ENCODE measurements at places on chromosomes 16 and 17.
A peak's percentile ranks its signal among the peaks of the same experiment; 100 is the strongest.

- peak; percentile 57 for DNase-seq
These were observed 13.6 kb downstream of the CEP20 start for GRCh38 chr16:15874745-15875314.

- no peak for DNase-seq
These were observed 105.9 kb upstream of the FAM20A start for GRCh38 chr17:68707031-68707430.

DNA sequence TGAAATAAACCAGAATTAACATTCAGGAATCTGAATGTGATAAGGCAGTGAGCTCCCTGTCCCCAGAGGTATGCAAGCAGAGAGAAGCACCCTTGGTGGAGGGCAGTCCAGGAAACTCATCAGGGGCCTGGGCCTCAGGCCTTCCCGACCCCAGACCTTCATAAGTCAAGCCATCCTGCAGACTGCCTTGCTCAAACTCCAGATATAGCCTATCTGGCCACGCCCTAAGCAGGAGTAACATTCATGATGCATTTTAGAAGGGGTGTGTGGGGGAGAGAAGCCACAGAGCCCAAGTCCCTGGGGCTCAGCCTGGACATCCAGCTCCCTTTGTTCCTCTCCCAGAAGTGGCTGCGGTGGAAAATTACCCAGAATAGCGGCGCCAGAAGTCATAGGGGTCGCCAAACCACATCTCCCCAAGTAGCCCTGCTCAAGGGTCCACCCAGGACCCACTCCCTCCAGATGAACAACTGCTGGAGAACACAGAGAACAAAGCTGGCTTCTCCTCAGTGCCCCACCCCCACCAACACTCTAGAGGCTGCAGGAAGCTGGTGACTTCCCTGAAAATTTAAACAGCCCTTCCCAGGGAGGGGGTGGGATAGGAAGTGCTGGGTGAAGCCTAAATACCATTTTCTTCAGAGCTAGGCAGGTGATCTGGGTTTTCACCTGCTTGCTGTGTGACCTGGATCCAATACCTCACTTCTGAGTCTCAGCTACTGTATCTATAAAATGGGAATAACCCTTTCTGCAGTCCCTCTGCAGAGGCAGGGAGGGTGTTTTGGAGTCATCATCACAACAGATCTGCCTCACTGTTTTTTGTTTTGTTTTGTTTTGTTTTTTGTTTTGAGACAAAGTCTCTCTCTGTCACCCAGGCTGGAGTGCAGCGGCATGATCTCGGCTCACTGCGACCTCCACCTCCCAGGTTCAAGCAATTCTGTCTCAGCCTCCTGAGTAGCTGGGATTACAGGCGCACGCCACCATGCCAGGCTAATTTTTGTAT is 1.5 kb upstream of the SREBF1 start:
- peak; percentile 57 for DNase-seq

DNA sequence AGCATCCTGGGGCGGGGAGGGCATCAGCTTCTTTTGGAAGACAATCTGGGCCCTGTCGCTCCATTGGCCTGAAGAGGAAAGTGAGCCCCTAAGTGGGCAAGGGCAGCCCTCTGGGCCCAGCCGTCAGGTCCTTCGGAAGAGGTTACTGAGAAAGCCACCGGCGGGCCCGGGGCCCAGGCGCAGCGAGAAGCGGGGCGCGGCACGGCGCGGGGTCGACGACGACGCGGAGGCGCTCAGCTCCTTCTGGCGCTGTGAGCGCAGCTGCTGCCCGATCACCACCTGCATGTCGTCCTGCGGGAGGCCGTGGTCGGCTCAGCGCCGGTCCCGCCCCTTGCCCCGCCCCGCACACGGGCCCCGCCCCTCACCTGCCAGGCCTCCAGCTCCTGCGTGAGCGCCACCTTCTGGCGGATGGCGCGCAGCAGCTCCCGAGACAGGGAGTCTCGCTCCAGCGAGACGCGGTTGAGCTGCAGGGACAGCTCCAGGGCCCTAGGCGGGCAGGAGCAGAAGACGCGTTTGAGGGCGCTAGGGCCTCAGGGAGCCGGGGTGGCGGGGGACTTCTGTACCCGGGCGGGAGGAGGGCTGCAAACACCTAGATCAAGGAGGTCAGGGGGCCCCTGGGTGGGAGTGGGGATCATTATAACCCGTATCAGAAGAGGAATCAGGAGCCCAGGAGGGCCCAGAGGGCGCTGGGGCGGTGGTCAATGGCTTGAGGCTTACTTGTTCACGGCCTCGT is 4.3 kb downstream of the THOC6 start:
- DNase-seq = peak; percentile 89

GRCh38 chr17:20120836-20121235 is 111.7 kb downstream of the SPECC1 start:
- DNase-seq = no peak

DNA sequence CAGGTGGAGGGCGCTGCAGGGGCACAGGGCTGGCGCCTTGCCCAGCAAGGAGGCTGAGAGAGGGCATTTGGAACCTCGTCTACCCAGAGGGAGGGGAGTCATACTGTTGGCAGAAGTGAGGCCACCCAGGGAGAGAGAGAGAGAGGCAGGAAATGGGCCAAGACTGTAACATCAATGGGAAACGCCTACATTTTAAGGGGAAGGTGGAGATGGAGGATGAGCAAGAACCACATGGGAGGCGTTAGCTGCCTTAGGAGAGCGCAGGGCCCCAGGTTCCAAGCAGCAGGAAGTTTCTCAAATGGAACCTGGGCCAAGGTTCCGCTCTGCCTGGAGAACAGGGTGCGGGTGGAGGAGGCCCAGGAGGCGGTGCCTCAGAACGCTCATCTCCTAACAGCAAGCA is 2.7 kb upstream of the WFDC1 start:
- DNase-seq = no peak

GRCh38 chr16:78889346-78889745 is 711.2 kb downstream of the MAF start:
- DNase-seq = no peak

DNA sequence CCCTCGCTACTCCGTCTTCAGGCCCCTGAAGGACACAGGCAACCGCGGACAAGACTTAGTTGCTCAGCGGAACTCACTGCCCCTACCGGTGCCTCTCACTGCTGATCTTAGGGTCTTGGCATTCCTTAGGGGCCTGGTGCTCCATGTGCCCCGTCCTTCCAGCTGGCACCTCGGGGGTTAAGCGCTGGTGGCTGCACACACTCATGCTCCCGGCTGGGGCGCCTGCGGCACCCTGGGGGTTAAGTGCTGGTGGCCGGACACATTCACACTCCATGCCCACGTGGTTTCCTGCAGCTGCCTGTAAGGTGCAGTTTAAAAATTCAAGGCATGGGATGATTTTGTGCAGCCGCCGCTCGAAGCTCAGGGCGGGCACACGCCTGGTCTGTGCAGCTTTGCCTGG is 45.1 kb downstream of the BAIAP2 start:
- no peak for DNase-seq

DNA sequence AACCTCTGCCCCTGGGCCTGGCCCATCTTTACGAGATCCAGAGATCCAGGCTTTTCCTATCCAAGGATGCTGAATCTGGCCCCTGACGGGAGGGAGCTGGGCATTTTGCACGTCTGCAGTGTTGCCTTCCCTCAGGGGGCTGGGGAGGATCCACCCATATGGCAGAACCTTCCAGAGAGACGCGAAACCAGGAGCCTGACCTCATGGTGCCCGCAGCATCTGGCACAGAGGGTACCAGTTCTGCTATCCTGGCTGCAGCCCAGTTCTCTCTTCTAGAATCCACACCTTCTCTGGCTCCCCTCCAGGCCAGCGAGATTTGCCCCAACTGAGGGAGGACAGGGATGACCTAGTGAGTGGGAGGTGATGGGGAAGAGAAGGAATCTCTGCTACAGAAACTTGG is 20.5 kb upstream of the ZNF652 start:
- no peak for DNase-seq

- DNase-seq = no peak
These were observed 66.6 kb upstream of the CBX4 start for GRCh38 chr17:79905832-79906231.

DNA sequence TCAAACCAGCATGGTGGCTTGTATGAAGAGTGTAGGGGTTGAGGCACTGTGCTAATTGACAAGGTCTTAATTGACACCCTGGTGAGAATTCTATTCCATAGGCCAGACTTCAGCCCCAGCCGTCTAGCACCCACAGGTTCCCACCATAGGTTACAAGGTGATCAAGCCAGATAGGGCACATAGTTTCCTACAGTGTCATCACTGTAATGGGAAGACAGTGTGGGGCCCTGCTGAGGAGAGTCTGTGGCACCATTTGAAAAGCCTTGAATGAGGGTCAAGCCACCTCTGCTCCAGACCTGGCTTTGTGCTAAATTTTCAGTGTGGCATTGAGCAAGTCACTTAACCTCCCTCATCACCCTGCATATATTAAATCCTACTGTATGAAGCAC is 36.2 kb downstream of the YPEL2 start:
- no peak for DNase-seq

DNA sequence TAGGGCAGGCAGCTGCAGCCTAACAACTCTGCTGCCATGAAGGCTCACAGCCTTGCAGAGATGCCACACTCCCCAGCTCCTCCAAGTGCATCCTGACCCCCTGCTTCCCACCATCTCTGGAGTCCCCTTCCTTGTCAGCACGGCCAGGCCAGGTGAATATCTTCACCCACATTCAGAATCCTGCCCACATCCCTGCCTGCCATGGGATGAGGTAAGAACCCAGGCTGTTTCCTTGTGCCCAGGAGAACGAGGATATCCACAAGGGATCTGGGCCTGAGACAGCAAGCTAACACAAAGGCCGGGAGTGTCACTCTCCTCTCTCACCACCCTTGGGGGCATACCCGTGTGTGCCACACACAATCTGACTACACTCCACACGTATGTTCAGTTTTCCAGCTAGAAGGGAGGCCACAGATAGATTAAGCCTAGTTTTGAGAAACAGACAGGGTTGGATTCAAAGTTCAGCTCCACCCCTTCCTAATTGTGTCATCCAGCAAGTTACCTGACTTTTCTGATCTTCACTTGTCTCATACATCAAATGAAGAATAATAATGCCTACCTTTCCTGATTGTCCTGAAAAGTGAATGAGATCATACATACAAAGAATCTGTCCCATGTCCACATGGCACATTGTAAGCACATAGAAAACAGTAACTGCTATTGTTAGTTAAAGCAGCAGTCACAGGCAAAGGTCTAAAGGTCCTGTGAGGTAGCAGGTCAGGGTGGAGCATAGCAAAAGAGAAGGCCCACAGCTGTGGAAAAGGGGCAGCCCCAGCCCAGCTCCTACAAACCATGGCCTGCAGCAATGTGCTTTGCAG is 17.4 kb upstream of the SUPT4H1 start:
- no peak for DNase-seq

GRCh38 chr17:60156746-60157145 is 7.0 kb downstream of the CA4 start:
- DNase-seq = no peak

DNA sequence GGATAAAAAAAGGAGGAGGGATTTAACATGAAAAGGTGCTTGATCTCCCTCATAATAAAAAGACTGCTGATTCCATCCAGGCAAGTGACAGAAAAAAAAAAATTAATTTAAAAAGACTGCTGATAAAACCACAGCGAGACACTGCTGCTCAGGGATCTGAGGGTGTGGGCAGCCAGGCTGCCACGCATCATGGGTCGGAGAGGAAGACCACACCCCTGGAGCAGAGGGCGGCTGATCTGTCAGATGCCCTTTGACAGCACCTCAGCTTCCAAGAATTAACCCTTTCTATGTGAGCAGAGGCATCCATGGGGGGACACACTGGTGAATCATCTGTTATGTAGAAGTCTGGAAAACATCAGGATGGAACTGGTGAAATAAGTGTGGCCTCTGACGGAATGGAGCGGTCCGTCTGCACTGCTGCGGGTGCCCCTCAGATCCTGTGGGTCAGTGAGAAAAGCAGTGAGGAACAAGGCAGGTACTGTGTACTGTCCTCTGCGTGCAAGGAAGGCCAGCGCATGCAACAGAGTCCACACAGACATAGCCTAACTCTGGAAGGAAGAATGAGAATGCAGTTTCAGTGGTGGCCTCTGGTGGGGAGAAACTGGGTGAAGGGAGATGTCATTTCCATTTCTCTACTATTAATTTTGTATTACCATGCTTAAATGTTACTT is 19.8 kb downstream of the MAPT start:
- peak; percentile 7 for DNase-seq

- no peak for DNase-seq
These were observed 4.8 kb upstream of the GAA start for GRCh38 chr17:80096561-80097021.

DNA sequence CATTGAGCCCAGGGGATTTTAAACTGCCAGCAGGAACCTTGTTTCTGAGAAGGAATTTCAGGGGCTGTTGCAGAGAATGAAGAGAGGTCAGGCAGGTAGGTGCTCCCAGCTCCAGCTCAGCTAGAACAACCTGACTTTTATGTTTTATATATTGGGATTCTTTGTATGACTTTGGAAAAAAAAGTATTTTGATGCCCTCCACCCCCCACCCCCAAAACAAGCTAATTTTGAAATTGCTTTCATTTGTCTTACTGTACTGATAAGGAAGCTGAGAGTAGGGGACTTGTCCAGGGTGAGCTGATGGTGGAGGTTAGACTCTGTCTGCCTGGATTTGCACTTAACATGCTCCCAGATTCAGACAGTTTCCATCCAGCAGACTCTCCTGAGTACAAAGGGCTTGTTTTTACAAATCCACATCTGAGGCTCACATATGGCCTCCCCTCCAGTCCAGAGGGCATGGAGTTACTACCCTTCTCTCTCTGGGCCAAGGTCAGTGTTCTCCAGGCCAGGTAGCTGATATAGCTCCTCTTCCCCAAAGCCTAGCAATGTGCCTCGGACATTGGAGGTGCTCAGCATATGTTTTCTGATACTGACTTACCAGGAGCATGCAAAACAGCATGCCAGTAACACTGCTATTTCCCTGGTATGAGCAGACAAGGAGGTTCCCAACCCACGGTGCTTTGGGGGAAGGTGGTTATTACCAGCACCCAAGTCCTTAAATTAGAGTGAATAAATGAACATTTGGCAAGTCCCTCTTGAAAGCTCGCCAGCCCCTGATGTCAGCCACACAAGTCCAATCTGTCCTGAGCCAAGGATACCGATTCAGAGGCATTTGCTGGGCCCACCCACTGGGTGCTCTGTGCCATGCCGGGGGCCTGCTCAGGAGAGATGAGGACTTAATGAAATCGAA is 11.3 kb downstream of the STX1B start:
- DNase-seq = no peak

- no peak for DNase-seq
These were observed 3.0 kb downstream of the DOC2B start for GRCh38 chr17:178292-179065.

- DNase-seq = no peak
These were observed 63.2 kb upstream of the GSE1 start for GRCh38 chr16:85549766-85550421.

All from hematopoietic multipotent progenitor cell treated with erythropoietin and hydrocortisone succinate and interleukin-3 and kit ligand, for 15 days (in vitro differentiated cells).